ENCODE measurements at places on chromosomes 12 and 14. TPM values are rescaled to one million over a fixed set of nuclear protein-coding genes. Genes with fewer than 3 reads are reported as not detected.

TMPRSS12 gene
- total RNA-seq = not detected

TMEM119 gene
- not detected for total RNA-seq

ZNF26 gene
- 8.8 TPM for total RNA-seq

GAS2L3 gene
- 7.5 TPM for total RNA-seq

RITA1 gene
- total RNA-seq = 32.2 TPM

PRKD1 gene
- total RNA-seq = 2.4 TPM

KCNH3 gene
- total RNA-seq = 2.2 TPM

SPTSSA gene
- total RNA-seq = 43.6 TPM

NXPH4 gene
- 3.8 TPM for total RNA-seq

CCDC184 gene
- total RNA-seq = 2.8 TPM

SLCO1B1 gene
- total RNA-seq = 0.28 TPM
